ENCODE measurements at places on chromosomes 5 and 9. TPM values are rescaled to one million over a fixed set of nuclear protein-coding genes. Genes with fewer than 3 reads are reported as not detected.

Gene CRAT
- 42.0 TPM for total RNA-seq

- no peak for DNase-seq
These were observed 676.1 kb upstream of the C9orf72 start for GRCh38 chr9:28249424-28249823.

GRCh38 chr9:133113949-133114885, 6.8 kb downstream of the RALGDS start:
- peak; percentile 61 for DNase-seq

- no peak for DNase-seq
These were observed 95.0 kb downstream of the KCNT1 start for GRCh38 chr9:135796784-135797485.

Gene SMIM15
- total RNA-seq: 41.1 TPM

GRCh38 chr5:171762021-171762608, 23.5 kb upstream of the SMIM23 start:
- no peak for DNase-seq

Gene DPYSL3
- 344 TPM for total RNA-seq

GRCh38 chr5:133111299-133111698, 59.5 kb downstream of the HSPA4 start:
- peak; percentile 97 for DNase-seq

- no peak for DNase-seq
These were observed 150.1 kb downstream of the SLC28A3 start for GRCh38 chr9:84190411-84190810.

- DNase-seq: no peak
These were observed 330.7 kb upstream of the POU5F2 start for GRCh38 chr5:94072116-94072515.

Gene SPATA31D4
- total RNA-seq: not detected

DNA sequence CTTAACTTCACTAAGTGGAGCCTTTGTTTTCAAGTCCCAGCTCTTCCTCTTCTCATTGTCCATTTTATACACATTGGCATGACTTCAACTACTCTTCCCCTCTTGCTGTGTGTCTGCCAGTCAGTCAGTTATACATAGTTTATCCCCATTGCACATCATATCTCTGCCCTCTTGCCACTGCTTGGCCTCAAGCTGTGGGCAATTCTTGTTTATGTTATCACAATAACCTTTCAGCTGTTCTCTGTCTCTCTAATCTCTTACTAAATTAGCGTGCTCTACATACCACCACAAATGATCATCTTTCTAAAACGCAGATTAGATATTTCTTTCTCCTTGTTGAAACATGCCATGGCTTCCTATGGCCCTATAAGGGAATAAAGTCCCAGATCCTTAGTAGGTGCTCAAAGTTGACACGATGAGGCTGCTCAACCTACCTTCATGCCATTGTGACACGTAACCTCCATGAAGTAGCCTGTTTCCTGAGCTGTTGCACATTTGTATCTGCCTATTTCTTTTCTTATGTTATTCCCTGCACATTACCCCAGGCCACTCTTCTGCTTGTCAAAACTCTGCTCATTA, 239.3 kb downstream of the GAS1 start:
- DNase-seq: no peak

GRCh38 chr5:84693256-84693655, 308.6 kb upstream of the EDIL3 start:
- DNase-seq: no peak

DNA sequence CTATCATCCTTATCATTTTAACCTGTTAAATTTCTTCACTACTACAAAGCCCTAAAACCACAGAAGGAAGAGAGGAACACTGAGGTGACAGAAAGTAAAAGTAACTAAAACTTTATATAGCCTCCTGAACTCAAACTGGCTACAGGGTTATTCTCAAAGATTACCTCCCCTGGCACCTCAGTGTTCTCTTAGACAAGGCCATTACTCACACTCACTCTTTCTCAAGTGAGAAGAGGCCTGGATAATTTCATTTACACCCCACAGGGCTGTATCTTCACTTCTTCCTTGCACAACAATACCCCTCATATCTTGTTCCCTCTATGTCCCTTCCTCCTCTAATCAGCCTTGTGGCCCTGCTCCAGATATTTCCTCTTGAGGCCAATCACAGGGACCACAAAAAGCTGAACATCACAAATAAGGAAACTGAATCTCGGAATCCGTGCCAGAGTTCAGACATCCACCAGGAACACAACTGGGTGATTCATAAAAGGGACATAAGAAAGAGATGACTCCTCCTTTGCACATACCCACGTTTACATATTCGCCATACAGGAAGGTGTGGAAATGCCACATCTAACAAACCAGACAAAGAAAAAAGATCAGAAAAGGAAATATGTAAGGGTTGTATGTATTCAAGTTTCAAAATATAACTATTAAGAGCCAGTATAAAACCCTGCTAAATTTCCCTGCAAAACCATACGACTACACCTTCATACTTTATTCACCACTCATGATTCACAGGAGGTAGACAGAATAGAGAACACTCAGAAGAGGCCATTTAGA, 1.7 kb upstream of the KLHL3 start:
- DNase-seq: no peak

Gene COL5A1
- total RNA-seq: 108 TPM

DNA sequence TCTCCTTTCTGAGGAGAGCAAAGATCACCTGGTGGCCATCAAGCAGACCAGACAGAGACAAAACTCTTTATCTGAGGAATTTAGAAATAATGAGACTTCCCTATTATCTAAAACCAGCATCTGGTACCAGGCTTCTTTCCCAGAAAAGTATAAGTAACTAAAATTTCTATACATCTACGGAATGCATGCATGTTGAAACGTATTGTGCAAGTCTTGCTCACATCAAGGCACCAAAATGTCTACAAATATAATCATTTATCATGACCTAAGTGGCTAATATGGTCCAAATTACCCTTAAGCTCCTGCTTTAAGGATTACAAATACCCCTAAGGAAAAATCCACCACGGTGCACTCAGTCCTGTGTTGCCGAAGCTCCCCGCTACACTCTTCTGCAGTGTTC, 286.3 kb downstream of the CDH18 start:
- no peak for DNase-seq

DNA sequence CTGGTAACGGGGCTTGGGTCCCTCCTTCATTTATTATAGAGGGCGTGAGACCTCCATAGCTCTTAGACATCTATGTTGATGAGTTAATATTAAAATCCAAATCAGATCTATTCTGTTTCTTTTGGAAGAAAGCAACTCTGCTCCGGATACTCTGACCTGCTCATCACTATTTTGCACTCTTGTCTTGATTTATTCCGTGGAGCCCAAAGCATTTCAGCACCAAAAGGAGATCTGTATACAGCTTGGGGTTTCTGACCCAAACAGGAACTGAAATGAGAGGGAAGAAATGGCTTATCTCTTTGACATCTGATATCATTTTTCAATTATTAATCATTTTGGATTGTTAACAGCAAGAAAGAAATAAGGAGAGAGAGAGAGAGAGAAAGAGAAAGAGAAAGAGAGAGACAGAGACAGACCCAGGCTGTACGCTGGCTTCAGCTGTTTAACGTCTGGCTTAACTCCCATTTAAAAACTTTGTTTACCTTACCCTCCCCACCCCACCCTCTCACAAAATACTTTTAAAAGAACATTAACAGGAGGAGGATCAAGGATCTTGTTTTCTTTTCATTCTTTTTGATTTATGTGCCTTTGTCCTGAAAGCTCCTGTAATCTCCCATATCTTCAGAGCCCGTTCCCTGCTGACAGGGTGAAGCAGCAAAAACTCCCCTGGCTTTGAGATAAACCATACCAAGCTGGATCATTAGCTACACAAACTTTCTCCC, 231.4 kb upstream of the TUT7 start:
- DNase-seq: no peak

- DNase-seq: no peak
These were observed 10.8 kb downstream of the CETN3 start for GRCh38 chr5:90398726-90399125.

Gene QRFP
- not detected for total RNA-seq

Gene ARID3C
- total RNA-seq: not detected

GRCh38 chr5:78473751-78474150, 113.3 kb downstream of the SCAMP1 start:
- DNase-seq: no peak

DNA sequence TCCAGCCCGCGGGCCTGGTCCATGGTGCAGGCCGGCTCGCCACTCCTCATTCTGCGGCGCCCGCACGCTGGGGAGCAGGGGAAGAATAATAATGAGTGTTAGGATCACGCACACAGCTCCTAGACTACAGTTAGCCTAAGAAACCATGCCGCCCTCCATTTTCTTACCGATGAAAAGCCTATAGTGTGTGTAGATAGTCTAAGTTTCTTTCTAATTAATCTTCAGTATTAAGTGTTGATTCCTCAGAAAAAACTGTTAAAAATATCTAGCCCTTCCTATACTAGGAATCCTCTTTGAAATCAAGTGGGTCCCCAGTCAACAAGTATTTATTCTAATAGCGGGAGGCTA, 9.3 kb downstream of the ZBED3 start:
- no peak for DNase-seq

DNA sequence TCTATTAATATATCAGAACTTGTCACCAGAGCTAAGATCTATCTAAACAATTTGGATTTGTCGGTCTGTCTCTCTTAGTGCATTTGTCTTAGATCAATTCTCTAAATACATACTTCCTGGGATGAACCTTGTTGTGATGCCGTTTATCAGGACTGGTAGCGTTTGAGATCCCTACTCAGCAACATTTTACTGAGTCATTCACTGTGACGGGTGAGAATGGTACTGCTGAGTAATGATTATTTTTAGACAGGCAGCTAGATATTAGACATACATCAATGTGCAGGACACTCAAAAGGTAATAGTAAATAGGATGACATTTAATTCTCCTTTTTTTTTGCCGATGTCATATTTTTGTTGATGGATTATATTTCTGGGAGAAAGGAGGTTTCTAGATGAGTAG, 209.0 kb downstream of the CSNK1G3 start:
- no peak for DNase-seq

Gene IRX1
- 4.3 TPM for total RNA-seq

- DNase-seq: no peak
These were observed at the start of gene ACTL7B for GRCh38 chr9:108855888-108856287. Gene ACTL7B (minus strand): TSS chr9:108855986. CDS start chr9:108855930, 56 bp downstream.

- DNase-seq: no peak
These were observed 129.3 kb downstream of the GRIA1 start for GRCh38 chr5:153619771-153620170.

DNA sequence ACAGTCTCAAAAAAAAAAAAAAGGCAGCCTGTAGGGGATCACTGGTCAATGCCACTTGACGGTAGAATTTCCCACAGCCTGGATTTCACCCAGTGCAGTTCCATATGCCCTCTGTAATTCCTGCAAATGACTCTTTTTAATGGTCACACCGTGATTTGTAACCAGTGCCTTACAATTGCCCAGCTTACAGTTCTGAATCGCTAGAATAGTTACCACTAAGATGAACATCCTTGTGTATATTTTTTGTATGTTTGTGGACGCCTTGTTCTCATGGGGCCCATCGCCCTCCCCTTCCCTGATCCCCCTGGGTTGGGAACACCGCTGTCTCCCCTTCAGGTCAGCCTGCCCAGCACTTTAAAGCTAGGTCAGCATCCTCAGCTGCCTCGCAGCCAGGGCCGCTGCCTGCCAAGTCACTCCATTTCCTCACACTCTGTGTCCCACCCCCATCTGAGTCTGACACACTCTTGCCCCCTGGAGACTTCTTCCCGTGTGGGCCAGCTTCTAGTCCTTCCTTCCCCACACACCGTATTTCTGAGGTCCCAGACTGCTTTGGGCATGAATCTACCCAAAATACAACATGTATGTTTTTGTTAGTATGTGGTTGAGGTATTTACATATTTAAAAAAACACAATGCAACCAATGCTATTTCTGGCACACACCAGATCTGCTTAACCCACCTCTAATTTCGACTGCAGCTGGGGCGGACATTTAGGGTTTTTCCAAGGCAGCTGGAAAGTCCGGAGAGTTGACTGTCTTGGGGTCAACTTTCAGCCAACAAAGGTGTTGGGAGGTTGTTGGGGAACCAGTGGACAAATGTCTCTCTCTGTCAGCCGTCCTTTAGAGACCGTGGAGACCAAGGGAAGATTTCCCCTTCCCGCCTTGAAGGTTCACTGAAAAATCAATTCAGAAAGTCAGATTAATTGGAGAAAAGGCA, 120.5 kb upstream of the NEK6 start:
- no peak for DNase-seq

Gene PRUNE2
- 304 TPM for total RNA-seq

- DNase-seq: no peak
These were observed 14.6 kb downstream of the IL33 start for GRCh38 chr9:6230037-6230780.

DNA sequence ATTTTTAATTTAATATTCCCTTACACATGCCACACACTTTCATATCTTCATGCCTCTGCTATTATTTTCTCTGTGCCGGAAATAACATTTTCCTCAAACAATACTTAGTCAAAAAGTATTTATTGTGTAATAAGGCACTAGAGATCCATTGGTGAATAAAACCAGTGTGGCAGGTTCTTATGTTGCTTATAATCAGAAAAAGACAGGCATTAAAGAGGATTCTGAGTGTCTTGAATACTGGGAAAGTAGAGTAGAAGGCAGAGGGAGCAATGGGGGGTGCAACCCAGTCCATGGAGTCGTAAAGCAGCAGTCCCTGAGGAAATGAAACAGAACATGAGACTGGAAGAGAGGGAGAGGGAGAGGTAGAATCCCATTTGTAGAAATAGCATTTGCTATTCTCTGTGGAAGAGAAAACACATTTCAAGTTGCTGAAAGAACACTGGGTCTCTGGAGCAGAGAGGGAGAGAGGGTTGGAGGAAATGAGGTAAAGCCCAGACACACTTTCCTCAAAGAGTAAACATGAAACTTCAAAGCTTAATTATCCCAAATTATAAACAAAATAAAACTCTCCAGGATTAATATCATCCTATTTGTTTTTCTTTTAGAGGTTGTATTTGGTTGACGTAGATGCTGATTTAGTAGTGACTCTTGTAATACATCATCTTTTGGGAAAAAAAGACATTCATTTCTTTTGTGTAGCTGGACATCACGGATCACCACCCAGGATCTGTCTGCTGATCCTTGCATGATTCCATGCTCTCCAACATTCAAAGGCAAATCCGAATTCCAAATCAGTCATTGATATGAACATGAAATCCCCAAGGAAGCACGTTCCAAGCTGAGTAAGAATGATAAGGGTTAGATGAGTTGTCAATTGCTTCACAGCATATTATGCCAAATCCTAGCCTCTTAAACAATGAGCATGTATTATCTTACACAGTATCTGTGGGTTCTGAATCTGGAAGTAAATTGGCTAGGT, 37.4 kb upstream of the GRAMD2B start:
- DNase-seq: no peak

- no peak for DNase-seq
These were observed 18.1 kb upstream of the FCN1 start for GRCh38 chr9:134935701-134936345.

- no peak for DNase-seq
These were observed 90.5 kb upstream of the AGXT2 start for GRCh38 chr5:35138232-35138631.

GRCh38 chr5:170278611-170279458, 18.7 kb downstream of the LCP2 start:
- DNase-seq: peak; percentile 81

Gene BASP1
- total RNA-seq: 45.6 TPM

- DNase-seq: no peak
These were observed 34.7 kb downstream of the MSX2 start for GRCh38 chr5:174759091-174759490.

Data from aorta (tissue), 5 donors.